Vagina (tissue), 2 donors: ENCODE measurements at places on chromosomes 1 and 21.

DNA sequence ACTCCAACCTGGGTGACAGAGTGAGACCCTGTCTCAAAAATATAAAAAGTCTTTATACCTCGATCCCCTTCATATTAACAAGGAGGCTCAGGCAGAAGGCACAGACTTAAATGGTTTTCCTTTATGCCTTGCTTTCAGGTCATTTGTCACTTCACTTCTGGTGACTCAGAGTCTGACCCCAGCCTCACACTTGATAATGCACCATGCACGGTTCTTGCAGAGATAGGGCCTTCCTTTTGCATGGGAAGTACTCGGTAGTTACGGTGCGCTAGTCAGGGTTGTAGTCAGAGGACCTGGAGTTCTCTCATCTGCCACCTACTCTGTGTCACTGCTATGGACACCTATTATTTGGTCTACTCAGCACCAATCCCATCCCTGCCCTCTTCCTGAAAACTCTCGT lies 43.6 kb upstream of the BMP8B start:
- DNase-seq = no peak

GRCh38 chr21:39452207-39452969 lies 618 bp downstream of the SH3BGR start:
- DNase-seq = no peak

- no peak for DNase-seq
These were observed 5.3 kb upstream of the TFF2 start for GRCh38 chr21:42356046-42356445.

- DNase-seq = no peak
These were observed 15.1 kb downstream of the C1orf174 start for GRCh38 chr1:3884966-3885365.

DNA sequence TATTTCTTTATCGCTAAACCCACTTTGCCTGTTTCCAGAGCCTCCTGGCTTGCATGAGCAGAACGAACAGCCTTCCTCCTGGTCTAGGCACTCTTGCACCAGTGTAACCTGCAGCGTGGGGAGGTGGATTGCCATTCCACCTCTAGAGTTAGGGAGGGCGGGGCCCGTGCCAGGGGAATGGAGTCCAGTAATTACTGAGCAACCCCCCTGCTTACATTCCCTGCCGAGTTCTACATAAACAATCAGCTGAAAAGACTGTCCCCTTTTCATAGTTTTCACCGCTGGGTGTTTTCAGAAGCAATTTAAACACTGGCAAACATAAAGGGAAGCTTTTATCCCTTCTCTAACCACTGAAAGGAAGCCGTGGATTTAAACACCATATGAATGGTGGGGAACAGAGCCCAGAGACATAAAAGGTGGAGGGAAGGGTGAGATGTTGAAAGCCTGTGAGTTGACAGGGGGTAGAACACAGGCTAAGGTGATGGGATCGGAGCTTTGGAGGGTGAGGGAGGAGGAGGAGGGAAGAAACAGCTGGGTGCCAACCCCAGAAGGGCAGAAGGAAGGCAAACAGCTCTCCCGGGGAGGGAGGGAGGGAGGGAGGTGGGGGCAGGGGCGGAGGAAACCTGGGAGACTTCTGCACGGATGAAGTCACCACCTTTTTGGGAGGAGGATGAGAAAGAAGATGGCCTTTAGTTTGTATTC lies 68.0 kb upstream of the WDR26 start:
- DNase-seq = no peak

DNA sequence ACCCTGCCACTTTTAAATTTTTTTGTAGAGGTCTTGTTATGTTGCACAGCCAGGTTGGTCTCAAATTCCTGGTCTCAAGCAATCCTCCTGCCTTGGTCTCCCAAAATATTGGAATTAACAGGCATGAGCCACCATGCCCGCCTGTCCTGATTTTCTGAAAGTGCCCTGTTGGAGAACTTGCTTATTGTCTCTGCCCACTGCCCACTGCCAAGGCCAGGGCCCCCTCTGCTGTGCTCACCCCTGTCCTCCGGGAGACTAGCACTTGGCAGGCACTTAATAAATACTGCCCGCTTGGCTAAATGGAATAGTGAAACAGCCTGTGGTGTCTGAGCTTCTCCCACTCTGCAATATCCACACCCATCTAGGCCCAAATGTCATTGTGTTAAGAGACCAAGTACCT lies 35.7 kb downstream of the CTNNBIP1 start:
- DNase-seq = no peak

DNA sequence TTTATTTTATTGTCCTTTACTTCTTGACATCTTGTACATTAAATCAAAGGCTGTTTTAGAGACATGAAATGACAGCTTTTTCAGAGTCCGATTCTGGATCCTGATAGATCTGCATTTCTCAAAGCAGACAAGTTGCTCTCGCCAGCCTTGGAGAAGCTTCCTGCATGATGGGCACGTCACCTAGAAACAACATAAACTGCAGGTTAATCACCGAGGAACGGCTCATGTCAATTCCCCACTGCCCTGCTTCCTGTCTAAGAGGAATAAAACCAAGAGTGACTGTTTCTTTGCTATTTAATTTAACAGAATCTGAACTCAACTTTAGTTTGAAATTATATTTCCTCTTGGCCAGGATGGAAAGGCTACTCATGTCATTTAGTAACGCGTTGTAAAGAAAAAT lies 77.0 kb downstream of the RWDD3 start:
- no peak for DNase-seq

DNA sequence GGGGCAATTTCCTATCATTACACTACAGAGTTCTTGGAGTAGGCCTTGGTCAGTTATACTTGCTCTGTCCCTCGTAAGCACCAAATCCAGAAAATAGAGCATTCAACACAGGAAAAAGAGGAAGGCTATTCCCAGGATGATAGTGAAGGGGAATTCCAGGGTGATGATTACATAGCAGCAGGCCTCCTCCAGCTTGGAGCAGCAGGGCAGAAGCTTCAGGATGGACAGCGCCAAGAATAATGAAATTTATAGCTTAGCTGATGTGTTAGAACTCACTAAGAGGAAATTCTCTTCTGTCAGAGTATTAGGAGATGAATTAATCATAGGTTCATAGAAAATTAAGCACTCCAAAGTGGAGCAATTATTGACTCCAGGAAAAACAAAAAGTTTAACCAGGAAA lies 10.8 kb upstream of the SMAP2 start:
- no peak for DNase-seq

GRCh38 chr1:220784751-220785150 lies 2.0 kb upstream of the MTARC1 start:
- no peak for DNase-seq

- DNase-seq = no peak
These were observed 51.8 kb upstream of the TARDBP start for GRCh38 chr1:10960411-10961299.

GRCh38 chr1:22854688-22855565 lies 117.7 kb downstream of the LACTBL1 start:
- no peak for DNase-seq

DNA sequence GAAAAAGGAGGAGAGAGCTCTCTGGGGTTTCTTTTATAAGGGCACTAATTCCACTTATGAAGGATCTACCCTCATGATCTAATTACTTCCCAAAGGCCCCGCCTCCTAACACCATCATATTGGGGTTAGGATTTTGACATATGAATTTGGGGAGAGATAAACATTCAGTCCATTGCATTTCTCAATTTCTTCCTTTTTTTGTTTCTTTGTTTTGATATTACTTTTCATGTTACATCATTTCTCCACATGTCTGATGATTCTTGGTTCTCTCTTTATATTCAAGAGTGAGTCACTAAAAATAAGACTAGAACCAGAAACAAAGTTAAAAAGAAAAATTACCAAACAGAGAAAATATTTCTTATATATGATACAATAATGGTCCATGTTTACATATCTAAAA lies 63.2 kb upstream of the DUSP10 start:
- DNase-seq = no peak

- DNase-seq = no peak
These were observed 36.4 kb downstream of the RXRG start for GRCh38 chr1:165408518-165408917.

- no peak for DNase-seq
These were observed 157.7 kb downstream of the TRIM33 start for GRCh38 chr1:114353262-114353661.

DNA sequence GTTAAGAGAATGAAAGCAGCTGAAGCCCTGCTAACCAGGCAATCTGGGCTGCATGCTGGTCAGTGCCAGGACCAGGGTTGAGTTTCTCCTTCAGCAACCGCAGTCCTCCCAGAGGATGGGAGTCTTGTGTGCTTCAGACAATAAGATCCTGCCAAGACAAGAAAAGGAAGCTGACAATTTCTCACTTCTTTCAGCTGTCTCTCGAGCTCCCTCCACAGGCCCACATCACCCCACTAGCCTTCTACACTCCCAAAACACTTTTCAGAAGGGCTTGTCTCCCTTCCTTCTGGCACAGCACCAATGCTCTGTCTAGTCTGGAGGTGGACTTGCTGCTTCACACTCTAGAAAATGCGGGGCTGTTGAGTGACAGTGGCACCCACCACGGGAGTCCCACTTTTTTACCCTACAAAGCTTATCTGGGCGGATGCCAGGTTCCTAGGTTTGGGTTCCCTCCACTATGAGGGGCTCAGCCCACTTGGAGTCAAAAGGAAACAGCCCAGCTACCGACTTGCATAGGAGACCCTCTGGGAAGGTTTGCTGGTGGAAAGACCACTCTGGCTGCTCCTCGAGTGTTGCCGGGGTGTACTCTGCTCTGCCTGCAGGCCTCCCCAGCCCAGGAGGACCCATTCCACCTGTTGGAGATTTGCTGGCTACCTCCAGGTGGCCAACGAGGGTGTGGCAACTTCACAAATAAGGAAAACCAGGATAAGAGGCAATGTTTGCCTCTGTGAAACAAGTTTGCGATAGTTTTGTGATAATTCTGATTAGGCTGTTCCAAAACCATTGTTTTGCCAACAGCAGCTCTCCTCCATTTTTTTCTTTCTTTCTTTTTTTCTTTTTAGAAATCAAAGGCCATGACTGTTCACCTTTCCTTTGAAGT lies 68.9 kb downstream of the TENT5C start:
- peak; percentile 84 for DNase-seq

GRCh38 chr1:112040891-112041740 lies 51.6 kb upstream of the KCND3 start:
- no peak for DNase-seq

GRCh38 chr1:160685266-160685665 lies 26.4 kb downstream of the CD48 start:
- DNase-seq = no peak

- no peak for DNase-seq
These were observed 16.6 kb downstream of the GRIK3 start for GRCh38 chr1:37017720-37018119.

GRCh38 chr1:35136780-35137179 lies 56.2 kb downstream of the SFPQ start:
- no peak for DNase-seq

DNA sequence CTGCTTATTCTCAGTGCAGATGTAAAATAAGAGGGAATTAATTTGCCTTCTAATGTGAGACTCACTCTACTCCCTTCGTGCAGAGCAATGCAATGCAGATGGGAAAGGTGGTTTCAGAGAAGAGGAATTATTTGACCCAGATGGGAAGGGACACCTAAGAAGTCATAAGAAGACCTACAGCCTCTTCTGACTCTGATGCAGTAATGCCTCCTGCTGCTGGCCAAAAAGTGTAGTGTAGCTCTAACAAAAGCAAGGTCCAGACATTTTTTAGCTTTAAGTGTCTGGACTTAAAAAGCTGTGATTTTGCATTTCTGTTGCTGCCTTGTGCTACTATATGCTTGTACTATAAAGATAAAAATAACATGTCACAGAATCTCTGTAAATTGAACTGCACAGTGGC lies 501.4 kb downstream of the TTLL7 start:
- DNase-seq = no peak

- DNase-seq = no peak
These were observed 97.9 kb upstream of the RAB3GAP2 start for GRCh38 chr1:220370041-220370700.

GRCh38 chr1:32398401-32398800 lies 4.2 kb upstream of the BSDC1 start:
- no peak for DNase-seq

- no peak for DNase-seq
These were observed 450.0 kb downstream of the USP25 start for GRCh38 chr21:16179773-16180172.

DNA sequence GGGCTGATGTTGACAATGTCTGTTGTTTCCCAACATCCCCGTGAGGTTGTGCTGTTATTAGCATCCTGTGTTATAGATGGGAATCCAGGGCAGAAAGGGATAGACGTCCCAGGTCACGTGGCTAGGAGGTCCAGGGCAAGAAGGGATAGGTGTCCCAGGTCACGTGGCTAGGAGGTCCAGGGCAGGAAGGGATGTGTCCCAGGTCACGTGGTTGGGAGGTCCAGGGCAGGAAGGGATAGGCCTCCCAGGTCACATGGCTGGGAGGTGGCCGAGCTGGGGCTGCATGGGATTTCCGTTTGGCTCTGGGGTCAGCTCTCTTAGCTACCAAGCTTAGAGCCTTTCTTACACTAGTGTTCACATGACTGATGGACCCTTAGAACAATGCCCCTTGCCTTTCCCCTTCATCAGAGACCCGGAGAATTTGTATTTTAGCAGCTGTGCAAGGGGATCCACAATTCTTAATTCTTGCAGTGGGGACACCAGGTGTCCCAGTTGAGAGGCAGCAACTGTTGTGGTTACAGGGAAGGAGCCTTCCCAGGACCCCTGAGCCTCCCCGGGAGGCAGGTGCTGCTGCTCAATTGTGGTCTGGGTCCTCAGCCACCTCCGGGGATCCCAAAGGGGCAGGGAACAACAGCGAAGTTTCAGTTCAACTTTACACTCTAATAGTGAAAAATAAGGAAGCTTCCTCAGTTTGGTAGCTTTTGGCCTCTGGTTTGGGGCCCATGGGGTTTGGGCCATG lies 69.2 kb downstream of the UMODL1 start:
- DNase-seq = no peak

- DNase-seq = no peak
These were observed 348.7 kb downstream of the HLX start for GRCh38 chr1:221227872-221228337.

- DNase-seq = no peak
These were observed 19.6 kb downstream of the TMEM35B start for GRCh38 chr1:34965597-34965996.

- no peak for DNase-seq
These were observed 184 bp downstream of the B4GALT2 start for GRCh38 chr1:43979261-43979527.

DNA sequence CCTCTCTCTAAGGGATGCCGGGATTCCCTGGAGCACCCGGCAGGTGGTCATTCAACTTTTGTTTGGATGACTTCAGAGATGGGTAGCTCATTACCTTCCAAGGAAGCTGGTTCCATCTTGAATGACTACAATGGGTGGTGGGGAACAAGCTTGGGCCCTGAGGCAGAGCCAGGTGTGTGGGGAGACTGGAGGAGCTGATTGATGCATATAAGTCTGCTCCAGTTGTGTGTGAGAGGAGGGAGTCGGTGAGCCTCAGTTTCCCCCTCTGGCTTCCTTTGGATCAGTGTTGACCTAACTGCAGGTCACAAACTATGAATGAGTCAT lies 133.8 kb upstream of the ZBTB40 start:
- no peak for DNase-seq
